ENCODE measurements at places on chromosomes 1 and 21.
A peak's percentile ranks its signal among the peaks of the same experiment; 100 is the strongest.

GRCh38 chr1:214043167-214043566 is 55.4 kb downstream of the PROX1 start:
- no peak for DNase-seq

GRCh38 chr1:203346060-203346768 is 4.7 kb downstream of the FMOD start:
- no peak for DNase-seq

- DNase-seq: no peak
These were observed 16.2 kb downstream of the HLX start for GRCh38 chr1:220895412-220895946.

GRCh38 chr1:19054216-19054615 is 97.7 kb upstream of the IFFO2 start:
- no peak for DNase-seq

DNA sequence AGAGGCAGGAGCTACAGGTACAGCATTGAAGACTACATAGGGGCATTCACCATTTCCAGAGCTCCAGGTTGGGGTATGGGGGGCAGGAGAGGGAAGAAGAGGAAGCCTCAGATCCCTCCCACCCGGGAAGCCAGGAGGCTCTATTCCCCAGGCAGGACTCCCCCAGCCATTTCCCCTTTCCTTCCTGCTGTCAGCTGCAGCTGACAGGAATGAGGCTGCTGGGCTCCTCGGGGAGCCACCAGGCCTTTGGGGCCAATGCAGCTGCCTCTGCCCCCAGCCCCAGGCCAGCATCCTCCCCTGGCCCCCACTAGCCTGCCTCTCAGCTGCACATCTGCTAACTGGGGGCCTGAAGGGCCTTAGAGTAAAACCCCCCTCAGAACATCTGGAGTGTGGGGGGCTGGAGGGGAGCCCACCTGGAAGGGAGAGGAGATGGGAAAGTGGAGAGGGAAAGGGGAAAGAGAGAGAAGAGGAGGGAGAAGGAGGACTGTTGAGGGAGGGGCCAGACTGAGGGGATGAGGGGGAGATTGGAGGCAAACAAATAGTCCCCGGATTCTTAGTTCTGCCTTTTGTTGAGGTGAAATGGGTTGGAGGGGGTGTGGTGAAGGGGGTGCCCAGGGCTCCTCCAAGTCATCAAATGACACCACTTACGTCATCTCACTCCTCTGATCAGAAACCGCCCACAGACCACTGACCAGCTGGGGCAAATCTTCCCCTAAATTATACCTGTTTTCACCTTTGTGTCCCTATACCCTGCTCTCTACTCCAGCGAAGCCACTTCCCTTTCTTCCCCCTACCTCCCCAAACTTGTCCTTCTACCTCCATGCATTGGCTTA is 58.0 kb downstream of the LGR6 start:
- DNase-seq: no peak

DNA sequence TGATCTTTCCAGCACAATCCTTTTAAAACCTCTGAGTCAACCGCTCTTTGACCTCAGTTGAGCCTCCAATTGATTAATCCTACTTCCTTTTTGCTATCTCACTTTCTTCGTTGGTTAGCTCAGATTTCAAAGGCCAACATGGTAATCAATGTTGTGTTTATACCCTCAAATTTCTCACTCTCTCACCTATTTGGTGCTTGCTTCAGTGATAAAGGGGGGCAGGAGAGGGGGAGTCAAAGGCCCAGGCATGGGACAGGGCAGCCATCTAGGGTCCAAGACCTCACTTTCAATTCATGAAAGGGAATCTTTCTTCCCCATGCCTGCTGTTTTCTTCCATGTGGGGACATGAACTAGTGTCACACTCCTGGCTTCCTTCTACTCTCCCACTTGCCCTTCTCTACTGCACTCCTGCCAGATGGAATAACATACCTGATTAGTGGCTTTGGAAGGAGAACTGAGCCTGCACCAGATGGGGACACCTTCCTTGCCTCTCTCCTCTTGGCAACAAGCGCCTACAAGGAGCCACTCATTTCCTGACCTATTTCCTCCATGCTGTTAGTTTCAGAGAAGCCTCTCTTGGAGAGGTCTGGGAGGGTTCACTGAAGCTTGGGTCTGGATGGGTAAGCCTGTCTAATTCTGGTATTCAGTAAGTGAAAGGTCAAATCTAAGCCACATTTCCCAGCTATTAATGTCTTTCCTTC is 73.3 kb upstream of the ARHGAP29 start:
- no peak for DNase-seq

DNA sequence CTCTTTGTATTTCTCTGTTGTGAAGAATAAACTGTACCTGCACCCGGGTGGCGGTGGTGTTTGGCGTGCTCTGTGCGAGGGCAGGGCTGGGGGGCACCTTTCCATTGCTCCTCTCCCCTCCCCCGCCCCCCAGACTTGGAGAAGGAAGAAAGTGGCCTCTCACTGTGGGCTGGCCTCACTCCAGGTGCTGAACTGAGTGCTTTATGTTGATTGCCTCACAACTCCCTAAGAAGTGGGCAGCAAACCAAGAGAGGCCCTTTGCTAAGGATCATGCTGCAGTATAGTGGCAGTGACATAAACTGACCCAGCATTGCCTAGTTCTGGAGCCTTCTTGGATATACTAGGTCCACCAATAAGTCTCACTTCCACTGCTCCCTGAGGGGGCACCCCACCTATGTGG is 20.2 kb downstream of the A3GALT2 start:
- peak; percentile 24 for DNase-seq

DNA sequence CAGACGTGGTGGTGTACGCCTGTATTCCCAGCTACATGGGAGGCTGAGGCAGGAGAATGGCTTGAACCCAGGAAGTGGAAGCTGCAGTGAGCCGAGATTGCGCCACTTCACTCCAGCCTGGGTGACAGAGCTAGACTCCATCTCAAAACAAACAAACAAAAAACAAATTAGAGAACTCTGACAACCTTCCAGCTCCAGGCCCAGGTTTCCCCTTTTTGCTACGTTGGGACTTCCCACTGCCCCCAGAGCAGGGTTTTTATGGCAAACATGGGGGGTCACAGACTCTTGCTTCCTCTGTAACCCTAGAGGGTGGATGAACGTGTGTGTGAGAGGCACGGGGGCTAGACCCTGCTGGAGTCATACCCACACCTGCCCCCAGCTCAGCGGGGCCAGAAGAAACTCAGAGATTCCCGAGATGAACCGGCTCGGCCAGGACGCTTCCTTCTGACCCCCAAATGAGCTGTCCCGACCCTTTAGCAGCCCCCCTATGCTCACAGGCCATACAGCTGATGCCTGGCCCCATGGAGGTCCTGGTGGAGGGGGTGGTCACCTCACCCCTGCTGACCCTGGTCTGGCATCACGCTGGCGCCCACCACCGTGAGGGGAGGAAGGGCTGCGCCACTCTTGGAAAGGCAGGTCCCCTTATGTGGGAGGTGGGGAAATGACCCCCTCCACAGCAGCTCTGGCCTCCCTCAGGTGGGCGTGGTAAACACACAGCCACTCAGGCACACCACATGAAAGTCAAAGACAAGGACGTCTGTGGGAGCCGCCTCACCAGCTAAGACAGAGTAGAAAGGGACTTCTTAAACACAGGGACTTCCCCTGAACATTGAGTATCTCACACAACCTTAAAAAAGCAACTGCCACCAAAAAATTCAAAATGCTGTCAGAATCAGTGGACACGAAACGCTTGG is 7.1 kb downstream of the GPR157 start:
- no peak for DNase-seq

DNA sequence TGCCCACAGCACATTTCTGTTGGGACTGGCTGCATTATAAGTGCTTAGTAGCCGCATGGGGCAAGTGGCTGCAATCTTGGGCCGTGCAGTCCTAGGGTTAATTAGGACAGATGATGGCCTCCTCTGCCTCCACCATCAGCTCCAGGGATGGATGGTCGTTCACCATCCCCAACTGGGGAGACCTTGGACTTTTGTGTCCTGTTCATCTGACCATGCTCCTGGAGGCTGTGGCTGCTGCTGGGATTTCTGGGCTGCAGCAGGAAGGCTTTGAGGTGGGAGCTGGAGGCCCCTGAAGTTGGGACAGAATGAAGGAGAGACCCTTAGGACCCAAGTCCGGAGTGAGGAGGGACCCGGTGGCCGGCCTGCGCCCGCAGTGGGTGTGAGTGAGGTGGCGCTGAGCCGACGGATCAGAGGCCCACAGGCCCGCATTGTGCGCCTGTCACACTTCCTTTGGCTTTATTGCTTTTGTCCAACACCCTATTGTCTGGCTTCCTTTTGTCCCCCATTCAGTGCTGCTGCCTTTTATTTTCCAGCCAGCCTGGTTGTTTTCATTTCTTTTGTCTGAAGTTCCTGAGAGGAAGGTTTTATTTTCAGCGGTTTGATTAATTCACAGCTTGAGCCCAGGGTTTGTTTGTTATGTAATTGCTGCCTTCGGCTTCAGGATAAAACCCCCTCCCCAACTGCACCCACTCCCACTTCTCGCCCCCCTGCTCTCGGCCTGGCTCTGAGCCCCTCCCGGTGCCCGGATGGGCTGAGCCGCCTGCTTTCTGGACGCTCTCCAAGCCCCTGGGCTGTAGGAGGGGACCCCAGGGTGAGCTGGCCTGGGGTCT is 35.6 kb downstream of the SOX13 start:
- no peak for DNase-seq
